ENCODE measurements at places on chromosomes 5 and 9.

- no peak for DNase-seq
These were observed 10.9 kb downstream of the FYB1 start for GRCh38 chr5:39208471-39208870.

- DNase-seq = peak; percentile 38
These were observed 26.3 kb downstream of the SEMA5A start for GRCh38 chr5:9519537-9519936.

DNA sequence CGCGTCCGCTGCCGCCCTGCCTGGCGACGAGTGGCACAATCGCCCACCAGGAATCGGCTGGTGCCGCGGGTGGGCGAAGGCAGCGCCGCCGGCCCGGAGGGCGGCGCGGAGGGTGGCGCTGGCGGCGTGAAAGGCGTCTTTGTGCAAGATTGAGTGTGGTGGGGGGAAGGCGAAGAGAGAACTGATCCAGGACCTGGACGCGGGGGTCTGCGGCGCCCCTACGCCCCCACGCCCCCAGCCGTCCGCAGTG lies 4.6 kb upstream of the RGMB start:
- no peak for DNase-seq

GRCh38 chr5:106796081-106796480 lies 874.7 kb downstream of the EFNA5 start:
- DNase-seq = no peak

- DNase-seq = no peak
These were observed 104.3 kb downstream of the GRIA1 start for GRCh38 chr5:153594785-153595184.

DNA sequence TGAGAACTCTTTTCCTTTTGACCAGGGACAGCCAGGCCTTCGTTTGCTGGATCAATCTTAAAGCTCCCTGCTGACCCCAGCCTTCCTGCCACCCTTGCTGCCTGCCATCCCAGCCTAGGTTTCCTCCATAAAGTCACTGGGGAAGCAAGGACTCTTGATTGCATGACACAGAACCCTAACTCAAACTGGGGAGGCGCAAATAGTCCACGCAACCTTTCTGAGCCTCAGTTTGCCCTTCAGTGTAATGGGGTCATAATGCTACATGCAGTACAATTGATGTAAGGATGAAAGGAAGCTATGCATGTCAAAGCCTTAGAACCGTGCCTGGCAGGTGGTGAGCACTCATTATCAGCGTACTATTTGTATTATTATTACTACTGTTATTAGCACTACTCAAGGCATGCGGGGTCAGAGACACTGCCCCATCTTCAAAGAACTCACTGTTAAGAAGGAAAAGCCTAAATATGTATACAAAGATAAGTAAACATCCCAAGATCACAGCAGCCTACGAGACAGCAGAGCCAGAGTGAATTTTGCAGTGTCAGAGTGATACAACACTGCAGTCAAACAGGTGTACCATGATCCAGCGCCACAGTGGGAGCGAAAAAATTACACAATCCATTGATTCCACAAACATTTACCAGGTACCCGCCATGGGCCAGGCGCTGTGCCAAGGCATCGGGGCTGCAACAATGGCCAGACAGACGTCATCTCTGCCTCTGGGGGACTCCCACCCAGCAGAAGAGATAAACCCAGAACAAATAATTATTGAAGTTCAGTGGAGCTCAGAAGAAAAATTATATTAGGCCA lies 16.9 kb upstream of the CPLX2 start:
- no peak for DNase-seq

DNA sequence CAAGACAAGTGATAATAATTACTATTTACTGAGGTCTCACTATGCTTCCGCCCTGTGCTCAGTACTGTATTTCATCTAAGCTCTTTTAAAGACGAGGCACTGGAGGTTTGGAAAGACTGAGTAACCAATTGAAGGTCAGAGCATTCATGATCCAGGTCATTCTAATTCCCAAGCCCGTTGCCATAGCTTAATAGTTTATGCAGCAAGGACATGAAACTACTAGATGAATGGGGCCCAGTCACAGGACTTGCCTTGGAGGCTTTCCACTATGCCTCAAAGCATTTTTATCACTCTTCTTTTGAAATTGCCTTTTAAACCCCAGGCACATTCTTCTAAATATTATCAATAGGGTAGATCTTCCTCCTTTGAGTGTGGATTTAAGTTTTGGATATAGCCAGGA lies 17.2 kb upstream of the NFIB start:
- DNase-seq = no peak

GRCh38 chr9:31623511-31623910 lies 760.9 kb upstream of the ACO1 start:
- DNase-seq = no peak

- DNase-seq = no peak
These were observed 116.8 kb downstream of the ADAMTS6 start for GRCh38 chr5:65364907-65365306.

GRCh38 chr9:136618580-136619547 lies 43.9 kb upstream of the EGFL7 start:
- no peak for DNase-seq

Data from MCF 10A (cell line).